ENCODE measurements at places on chromosomes 7 and 10.

DNA sequence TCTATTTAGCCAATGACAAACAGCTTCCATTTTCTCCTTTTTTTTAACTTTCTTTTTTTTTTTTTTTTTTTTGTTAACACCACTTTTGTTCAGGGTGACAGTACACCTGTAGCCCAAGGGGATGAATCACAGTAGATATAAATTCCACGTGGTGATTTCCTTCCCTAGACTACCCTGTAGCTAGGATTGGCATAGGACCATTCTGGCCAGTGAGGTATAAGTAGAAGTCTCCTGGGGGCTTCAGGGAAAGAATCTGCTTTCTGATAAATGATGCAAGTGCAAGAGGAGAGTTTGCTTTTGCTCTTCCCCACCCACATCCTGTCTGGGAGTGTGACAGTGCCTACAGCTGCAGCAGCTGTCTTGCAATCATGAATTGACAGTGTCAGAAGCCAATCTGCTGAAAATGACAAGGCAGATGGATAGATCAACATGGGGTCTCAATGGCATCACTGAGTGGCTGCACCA is 63.2 kb upstream of the TOMM7 start:
- DNase-seq: no peak

DNA sequence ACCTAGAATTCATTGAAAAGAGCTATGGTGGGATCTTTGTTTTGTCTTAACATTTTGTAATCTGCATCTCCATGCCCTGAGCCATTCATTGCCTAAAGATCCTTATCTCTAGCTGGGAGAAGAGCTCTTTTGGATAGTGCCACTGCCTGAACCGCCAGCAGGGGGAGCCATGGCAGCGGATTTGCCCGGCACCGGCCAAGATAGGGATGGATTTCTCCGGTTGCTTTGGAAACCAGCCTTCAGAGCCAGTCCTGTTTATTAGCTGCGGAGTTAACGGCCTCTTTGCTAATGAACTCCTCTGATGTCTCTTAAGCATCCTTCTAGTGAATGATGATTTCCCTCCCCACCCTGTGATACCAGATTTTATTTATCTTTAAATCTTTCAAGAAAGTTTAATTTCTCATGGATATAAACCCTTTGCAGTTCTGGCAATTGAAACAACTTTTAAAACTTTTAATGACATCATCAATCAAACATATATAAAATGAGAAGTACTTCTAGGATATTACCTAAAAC is 58.2 kb upstream of the LYZL2 start:
- peak; percentile 73 for DNase-seq

DNA sequence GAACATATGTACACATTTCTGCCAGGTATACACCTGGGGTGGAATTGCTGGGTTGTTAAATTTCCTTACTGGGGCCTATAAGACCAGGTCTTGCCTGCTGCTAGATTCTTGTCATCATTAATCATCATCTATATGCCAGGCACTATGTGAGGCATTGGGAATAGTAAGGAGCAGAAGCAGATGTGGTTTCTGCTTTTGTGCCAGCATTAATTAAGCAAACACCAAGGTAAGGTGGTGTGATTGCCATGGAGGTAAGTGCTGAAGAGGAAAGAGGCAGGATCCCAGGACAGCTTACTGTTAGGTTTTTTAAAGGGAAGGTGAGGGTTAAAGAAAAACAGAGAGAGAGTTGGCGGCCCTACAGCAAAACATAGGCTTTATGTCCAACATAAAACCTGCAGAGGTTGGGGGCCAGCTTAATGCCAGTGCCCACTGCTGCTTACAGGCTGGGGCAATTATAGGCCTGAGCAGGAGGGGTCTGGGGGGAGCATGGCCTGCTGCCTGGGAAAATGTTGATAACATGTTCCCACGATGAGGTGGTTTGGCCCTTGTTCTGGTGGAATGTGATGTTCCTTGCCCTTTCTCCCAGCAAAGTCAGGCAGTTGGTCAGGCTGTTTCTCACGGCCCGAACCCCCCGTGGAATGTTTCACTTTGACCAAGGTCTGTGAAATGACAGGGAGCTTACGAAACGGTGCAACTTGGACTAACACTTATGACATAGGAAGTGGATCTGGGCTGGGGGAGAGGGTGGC is 93.9 kb downstream of the RBM20 start:
- DNase-seq: no peak

GRCh38 chr10:96794836-96795733 is 37.0 kb upstream of the LCOR start:
- DNase-seq: no peak
